ENCODE measurements at places on chromosomes 2 and 18. TPM values are rescaled to one million over a fixed set of nuclear protein-coding genes. Genes with fewer than 3 reads are reported as not detected.

The APCDD1 gene
- 110 TPM for total RNA-seq

The ANKRD30B gene
- not detected for total RNA-seq

The DOK6 gene
- 9.5 TPM for total RNA-seq

The HOXD1 gene
- not detected for total RNA-seq

The FBLN7 gene
- 4.4 TPM for total RNA-seq

The ST8SIA3 gene
- total RNA-seq, result 0.07 TPM

The SLC4A3 gene
- 2.3 TPM for total RNA-seq

The ELOA2 gene
- not detected for total RNA-seq

The PID1 gene
- 48.5 TPM for total RNA-seq

The MEP1B gene
- total RNA-seq, result not detected

The DCDC2C gene
- total RNA-seq, result not detected

The CPS1 gene
- 10.8 TPM for total RNA-seq

The UGT1A4 gene
- total RNA-seq, result not detected

The GBX2 gene
- total RNA-seq, result not detected

The CNDP1 gene
- total RNA-seq, result 0.24 TPM

The USP37 gene
- total RNA-seq, result 59.3 TPM

The COL4A4 gene
- total RNA-seq, result 4.1 TPM

The CD8B2 gene
- total RNA-seq, result not detected

The DYNAP gene
- not detected for total RNA-seq

The ZBTB7C gene
- total RNA-seq, result 1.0 TPM
